ENCODE measurements at places on chromosomes 5 and 9. TPM values are rescaled to one million over a fixed set of nuclear protein-coding genes. Genes with fewer than 3 reads are reported as not detected.

DNA sequence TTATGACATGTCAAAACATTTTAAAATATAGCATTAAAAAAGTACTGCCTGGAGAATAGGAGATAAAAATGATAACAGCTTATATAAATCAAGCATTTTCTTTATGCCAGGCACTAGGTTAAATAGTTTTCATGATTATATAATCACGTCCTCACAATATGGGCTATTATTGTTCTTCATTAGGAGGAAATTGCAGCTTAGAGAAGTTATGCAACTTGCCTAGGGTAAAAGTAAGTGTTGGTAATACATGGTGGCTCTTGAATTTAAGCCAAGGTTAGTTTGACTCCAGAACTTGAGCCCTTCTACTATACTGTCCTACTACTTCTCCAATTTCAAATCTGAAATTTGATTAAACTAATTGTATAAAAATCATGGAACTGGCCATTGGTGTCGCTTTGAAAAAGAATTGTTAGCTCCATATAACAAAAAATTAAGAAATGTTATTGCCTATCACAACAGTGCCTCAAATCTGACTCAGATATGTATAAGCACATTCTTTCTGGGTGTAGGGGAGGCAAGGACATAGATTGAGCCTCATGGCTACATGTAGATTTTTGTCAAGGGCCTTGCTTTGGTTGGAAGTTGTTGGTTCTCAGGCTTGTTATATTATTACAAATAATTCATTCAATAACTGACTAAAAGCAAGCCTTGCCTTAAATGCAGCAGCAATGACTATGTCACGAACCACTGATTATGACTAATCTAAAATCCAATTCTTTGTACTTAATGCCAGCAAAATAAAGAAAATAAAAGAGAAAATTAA is 223.5 kb upstream of the DAB2 start:
- DNase-seq = no peak
- H3K4me1 ChIP-seq = no peaks in the 10 kb centered on the region
- no peak overlapping the region for H3K4me3 ChIP-seq
- H3K36me3 ChIP-seq = no peaks in the 10 kb centered on the region
- no peaks in the 10 kb centered on the region for H3K27me3 ChIP-seq

GRCh38 chr9:87751868-87752267 is 25.9 kb downstream of the CTSL start:
- no peaks in the 10 kb centered on the region for H3K4me1 ChIP-seq
- peak overlapping the region; percentile 58 for H3K27ac ChIP-seq
- no peak for DNase-seq
- H3K36me3 ChIP-seq = no peaks in the 10 kb centered on the region
- H3K4me3 ChIP-seq = no peak overlapping the region

DNA sequence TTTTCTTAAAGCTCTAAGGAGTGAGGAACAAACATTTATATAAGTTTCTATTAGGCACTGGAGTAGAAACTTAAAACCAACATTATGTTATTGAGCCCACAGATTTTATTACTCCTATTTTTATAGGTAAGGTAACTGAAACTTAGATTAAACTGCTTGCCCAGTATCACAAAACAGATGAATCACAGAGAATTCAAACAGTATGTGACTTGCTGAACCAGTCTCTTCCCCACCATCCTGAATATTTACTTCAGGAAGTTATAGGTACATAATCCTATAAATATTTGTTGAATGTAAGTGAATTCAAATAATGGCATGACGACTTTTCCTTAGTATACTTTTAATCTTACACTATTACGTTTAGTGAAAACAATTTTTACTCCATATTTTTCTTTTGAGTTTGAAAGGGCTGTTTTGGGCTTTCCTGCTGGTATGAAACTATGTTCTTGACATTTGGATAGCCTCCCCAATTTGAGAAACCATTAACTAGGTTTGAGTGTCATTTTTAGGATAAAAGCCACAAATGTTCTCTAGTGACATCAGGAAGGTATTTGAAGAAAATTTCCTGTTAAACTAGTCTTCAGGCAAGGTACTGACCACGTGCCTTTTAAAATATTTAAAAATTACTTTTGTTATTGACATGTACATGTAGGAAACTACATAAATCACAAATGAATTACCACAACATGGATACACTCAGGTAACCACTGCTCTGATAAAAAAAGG is 39.3 kb downstream of the PRRC1 start:
- H3K4me3 ChIP-seq = no peak overlapping the region
- no peak for DNase-seq
- no peaks in the 10 kb centered on the region for H3K4me1 ChIP-seq
- H3K27me3 ChIP-seq = no peaks in the 10 kb centered on the region

The IRX2 gene
- total RNA-seq = not detected
